Central memory CD4-positive, alpha-beta T cell (primary cell): ENCODE measurements at places on chromosomes 12 and 14.

DNA sequence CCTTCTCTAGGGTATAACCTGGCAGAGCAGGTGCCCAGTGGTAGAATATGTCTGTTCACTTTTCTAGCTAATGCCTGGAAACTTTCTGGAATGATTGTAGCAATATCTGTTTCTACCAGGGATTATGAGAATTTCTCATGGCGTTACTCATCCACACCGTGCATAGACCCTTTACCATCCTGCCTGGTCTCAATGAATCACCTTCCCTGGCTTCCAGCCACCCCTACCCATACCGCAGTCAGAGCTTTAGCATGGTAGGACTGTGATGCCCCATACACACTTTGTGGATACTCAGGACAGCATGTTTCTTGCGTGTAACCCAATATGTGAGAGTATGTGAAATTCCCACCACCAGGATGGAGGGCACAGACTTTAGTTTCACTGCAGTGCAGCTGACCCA, 45.4 kb downstream of the TUNAR start:
- DNase-seq, result no peak

- DNase-seq, result no peak
These were observed 262.7 kb downstream of the ATP23 start for GRCh38 chr12:58204071-58204470.

- no peak for DNase-seq
These were observed 247.1 kb upstream of the SRRM4 start for GRCh38 chr12:118734266-118734665.

GRCh38 chr14:58881433-58881832, 243.7 kb downstream of the DACT1 start:
- no peak for DNase-seq

DNA sequence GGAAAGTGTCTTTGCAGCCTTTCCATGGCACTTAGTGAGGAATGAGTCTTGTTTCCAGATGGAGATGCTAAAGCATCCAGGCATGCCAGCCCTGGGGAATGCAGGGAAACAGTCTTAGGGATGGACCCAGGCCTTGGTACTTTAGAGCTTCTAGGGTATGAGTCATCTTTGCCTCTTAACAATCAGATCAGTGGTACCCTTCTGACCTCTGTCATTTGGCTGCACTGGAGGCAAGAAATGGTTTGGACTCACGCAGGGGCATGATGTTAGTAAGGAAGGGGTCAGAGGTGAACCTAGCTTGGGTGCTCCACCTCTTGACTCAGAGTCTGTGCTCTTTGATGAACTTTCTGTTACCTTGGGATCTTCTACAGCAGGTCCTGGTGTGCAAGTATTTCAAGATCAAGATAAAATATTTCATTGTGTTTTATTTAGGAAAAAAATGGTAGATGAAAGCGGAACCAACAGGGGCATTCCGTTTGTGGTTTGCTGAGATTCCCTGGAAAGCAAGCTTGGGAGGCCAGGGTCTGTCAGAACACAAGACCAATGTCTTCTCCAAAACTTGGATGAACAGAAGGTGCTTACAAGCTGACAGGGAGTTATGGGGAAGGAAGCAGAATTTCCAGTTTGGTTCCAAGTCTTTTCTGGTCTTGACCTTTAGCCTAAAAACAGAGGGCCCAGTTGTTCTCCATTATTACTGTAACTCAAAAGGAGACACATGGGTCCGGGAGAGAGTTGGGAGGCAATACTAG, 216.2 kb downstream of the ZFP36L1 start:
- no peak for DNase-seq

GRCh38 chr12:34625116-34625515, 602.8 kb downstream of the ALG10 start:
- no peak for DNase-seq

- no peak for DNase-seq
These were observed 215.8 kb upstream of the DIO2 start for GRCh38 chr14:80427101-80427500.

DNA sequence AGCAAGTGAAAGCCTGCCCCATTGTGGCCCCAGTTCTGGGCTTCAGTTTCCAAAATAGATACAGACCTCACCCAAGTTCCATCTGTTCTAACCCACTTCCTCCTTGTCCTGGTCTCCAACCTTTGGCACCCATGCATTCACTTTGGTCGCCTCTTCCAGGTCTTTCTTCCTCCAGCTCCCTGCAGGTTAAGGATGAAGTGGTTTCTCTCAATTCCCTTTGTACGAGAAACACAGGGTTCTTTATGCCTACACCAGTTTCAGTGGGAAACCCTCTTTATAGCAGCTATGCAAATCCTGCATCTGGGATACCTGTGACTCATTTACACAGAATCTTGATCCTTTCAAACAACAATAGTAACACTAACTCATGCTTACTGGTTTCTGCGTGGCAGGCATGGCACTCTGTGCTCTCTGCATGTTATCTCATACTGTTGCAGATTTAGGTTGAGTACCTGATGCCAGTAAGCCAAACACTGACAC, 110.6 kb upstream of the AMIGO2 start:
- DNase-seq, result no peak
